ENCODE measurements at places on chromosomes 11 and 22. TPM values are rescaled to one million over a fixed set of nuclear protein-coding genes. Genes with fewer than 3 reads are reported as not detected.

- no peak for DNase-seq
Measured at GRCh38 chr11:17643506-17644405, 75.6 kb upstream of the MYOD1 start.

DNA sequence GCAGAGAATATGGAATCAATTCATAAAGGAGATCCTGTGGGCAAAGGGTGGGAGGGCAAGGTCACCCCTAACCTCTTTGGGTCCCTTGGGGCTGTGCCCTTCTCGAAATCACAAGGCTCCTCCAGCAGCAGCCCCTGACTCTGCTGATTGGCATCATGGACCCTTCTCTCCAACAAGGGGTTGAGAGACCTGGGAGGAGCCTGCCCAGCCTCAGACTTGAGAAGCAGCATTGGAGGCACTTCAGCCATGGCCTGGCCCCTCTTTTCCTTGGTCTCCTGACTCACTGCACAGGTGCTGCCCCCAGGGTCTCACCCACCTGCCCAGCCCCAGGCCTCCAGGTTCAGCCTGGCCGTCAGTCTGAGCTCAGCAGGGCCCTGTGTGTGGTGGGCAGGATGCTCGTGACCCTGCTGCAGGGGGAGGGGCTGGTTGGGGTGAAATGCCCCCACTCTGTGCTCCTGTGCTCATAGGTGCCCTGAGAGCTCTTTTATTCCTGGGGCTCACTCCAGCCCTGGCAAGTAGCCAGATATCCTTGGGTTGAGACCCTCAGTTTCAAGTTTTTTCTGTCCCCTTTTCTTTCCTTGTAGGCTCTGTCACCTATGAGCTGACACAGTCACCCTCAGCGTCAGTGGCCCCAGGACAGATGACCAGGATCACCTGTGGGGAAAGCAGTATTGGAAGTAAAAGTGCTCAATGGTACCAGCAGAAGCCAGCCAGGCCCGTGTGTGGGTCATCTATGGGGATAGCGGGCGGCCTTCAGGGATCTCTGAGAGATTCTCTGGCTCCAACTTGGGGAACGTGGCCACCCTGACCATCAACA lies 110.8 kb downstream of the GGTLC2 start:
- DNase-seq = no peak

The OR4C16 gene
- total RNA-seq = not detected

DNA sequence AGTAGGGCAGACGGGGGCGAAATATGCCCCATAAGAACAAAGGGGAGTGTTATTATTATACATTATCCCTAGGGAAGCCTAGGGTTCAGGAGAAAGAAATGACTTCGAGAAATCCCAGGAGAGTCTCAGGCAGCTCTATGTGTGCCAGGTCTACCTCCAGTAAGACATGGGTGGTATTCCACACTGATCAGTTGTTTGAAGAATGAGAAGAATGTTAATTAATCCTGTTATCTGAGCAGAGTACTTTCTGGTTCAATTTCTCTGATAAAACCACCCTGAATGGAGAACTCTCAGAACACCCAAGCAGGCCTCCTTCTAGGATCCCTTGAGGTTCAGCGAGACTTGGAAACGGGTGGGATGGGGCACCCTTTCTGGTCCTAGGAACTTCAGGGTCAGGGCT lies 46.2 kb downstream of the PRR5L start:
- DNase-seq = no peak

GRCh38 chr11:16596231-16596630 lies 142.2 kb upstream of the C11orf58 start:
- DNase-seq = no peak

The P4HA3 gene
- not detected for total RNA-seq

DNA sequence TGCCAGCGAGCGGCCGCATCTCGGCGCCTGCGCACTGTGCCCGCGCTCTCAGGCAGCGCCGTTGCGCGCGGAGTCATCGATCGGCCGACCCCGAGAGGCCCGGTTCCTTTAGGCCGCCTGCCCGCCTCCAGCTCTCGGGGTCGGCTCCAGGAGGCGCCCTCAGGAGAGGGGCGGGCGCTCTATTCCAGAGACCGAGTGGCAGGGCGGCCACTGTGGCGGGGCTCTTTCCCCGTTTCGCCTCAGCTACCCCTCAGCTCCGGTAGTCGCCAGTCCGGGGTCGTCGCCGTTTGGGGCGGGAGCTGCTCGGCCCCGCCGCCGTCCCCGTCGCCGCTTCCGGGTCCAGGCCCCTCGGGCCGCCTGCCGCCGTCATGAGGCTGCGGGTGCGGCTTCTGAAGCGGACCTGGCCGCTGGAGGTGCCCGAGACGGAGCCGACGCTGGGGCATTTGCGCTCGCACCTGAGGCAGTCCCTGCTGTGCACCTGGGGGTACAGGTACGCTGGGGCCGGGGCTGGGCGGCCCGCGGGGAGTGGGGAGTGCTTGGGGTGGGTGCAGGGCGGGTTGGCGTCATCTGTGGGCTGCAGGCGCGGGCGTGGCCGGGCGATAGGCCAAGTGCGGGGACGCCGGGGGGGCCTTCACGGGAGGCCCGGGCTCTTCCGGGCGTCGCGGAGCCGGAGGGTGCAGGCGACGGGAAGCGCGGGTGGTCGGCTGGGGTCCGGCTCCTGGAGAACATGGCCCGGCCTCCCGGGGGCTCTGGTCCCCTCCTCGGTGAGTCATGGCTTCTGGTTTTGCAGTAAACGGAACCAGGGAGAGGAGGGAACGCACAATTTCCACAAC lies at the start of gene FBXO7:
TSS of gene FBXO7 (plus strand) at position 177 of the 833 bp plus-strand sequence. CDS start at position 369, 192 bp downstream.
- peak; percentile 96 for DNase-seq

DNA sequence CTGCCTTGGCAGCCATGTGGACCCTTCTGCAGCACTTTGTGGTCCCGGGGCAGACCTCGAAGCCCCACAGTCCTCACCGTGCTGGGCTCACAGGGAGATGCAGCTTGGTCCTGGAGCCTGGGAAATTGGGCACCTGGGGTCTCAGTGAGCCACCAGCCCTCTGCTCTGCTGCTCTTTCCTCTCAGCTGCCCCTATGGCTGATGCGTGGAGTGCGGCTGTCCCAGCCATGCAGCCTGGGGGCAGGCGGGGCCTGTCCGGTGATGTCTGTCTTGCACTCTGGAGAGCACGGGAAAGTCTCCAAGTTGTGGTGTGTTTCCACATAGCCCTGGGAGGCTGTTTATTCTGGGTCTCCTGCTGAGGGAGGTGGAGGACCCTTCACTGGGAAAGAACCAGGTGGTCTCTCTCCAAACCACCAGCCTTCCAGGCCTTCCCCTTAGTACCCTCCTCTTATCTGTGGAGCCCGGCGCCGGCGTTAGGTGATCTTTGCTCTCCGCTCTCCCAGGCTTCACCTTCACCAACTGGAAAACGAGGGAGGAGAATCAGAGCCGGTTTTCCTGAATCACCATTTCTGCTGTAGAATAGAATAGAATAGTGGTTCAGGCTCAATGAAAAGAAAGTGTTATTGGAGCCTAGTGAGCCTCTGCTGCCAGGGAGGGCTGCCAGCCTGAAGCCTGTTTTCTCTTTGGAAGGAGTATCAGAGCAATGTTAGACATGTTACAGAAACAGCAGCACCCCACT lies 41.2 kb upstream of the GRAMD4 start:
- peak; percentile 81 for DNase-seq

- no peak for DNase-seq
Measured at GRCh38 chr11:127130321-127130720, 129.8 kb upstream of the KIRREL3 start.

- DNase-seq = no peak
Measured at GRCh38 chr11:73971175-73971719, 11.4 kb downstream of the UCP2 start.

The APOA5 gene
- total RNA-seq = not detected

The OLFML1 gene
- total RNA-seq = 6.5 TPM

DNA sequence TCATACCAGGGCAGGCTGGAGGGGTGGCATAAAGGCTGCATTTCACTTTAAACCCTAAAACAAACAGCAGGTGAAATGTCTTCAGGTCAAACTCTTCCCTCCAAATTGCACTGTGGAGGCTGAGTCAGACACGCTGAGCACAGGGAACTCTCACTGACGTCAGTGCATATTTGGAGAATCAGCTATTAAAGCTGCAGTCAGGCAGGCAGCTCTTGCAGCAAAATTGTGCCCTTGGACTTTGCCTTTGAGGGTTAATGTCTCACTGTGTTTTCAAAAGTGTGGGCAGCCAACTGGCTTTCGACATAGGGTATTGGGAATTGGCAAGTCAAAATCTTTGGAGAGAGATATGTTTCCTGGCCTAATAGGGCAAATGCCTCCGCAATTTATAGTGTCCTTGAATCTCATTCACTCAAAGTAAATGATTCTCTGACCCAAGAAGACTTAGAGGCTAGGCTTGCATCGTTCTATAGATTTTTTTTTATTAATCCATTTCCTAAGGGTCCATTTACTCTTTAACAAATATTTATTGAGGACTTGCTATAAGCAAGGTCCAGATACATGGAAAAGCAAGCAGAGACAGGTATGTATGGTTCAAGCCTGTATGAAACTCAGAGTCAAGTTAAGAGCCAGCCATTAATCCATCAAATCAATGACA lies 27.7 kb upstream of the SMCO4 start:
- DNase-seq = no peak

GRCh38 chr11:30423279-30423648 lies 100.4 kb downstream of the ARL14EP start:
- no peak for DNase-seq

- DNase-seq = no peak
Measured at GRCh38 chr11:128481135-128481534, 106.2 kb downstream of the ETS1 start.

DNA sequence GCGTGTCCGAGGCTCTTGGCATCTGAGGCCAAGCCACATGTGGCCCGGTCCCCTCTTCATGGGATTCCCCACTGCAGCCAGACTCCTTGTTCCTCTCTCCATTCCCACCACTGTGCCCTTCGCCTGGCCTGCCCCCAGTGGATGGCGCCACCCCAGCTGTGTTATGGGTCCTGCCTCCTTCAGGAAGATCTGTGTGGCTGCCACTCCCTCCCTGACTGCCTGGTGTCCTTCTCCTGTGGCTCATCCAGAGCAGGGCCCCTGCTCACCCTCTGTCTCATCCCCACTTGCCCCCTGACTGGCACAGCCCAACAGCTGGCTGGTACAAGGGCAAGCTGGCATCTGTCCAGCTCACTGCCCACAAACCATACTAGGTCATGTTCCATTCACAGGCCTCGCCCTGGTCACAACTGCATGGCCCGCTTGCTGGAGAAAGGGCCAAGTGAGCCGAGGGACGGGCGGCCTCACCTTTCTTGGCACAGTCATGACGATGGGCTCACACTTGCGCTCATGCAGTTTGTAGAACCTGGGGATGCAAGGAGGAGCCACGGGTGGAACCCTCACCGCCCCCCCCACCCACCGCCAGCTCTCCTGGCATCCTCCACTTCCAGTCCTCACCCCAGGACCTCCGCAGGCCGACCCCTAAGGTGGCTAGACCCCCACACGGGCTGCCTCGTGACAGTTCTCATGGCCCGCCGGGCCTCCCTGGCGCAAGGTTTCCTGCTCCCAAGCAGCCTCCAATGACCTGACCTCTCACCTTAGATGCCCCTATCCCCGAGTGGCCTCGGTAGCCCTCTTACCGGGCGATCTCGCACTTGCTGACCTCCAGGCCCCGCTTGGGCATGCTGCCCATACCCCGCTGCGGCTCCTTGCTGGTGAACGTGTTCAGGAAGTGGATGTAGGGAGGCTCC lies 2.1 kb upstream of the PTPRCAP start:
- no peak for DNase-seq

GRCh38 chr11:125925804-125926203 lies 20.0 kb upstream of the VSIG10L2 start:
- no peak for DNase-seq

DNA sequence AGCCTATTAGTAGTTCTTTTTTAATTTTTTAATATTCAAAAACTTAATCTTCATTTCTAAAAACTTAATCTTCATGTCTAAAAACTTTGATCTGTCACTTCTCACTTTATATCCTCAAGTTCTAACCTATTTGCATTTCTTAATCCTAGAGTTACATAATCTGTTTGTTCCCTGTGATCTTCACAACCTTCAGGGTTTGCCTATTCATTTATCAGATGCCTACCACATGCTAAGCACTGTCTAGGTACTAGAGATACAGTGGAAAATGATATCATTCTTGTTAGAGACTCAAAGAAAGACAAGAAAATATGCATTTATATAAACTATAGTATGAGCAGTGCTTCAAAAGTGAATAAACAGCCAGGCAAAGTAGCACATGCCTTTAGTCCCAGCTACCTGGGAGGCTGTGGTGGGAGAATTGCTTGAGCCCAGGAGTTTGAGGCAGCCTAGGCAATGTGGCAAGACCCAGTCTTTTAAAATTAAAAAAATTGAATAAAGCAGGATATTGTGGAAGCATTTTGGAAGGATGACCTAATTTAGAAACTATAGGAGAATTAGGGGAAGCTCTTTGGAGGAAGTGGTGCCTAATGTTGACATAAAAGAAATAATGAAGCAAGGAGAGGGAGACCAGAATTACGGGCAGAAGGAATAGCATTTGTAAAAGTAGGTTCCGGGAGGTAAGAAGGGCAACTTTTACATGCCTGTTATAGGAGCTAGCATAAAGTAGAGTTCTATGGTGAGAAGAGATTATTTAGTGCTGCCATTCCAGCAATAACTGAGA lies 54.4 kb upstream of the GRK2 start:
- no peak for DNase-seq

DNA sequence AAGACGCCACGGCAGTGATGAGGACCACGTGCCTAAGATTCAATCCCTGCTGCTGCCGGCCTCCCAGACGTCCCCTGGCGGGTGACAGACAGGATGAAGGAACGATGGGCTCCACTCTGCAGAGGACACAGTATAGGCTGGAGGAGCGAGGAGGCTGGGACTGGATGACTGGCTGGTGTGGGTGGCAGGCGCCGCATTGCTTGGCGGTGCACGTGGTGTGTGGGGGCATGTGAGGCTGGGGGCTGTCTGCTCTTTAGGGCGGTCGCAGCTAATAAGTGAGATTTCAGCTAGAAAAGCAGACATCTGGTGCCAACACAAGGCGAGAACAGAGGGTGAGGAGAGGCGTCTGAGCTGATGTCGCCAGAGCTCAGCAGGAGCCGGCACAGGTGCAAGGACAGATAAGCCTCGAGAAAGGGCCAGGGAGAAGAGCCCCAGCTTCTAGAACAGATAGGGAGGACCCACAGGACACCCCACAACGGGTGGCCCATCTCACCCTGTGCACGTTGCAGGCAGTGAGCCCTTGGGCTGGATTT lies 33.2 kb downstream of the TSPAN4 start:
- DNase-seq = no peak

The MS4A7 gene
- 11.9 TPM for total RNA-seq

The TMEM86A gene
- total RNA-seq = 4.3 TPM

DNA sequence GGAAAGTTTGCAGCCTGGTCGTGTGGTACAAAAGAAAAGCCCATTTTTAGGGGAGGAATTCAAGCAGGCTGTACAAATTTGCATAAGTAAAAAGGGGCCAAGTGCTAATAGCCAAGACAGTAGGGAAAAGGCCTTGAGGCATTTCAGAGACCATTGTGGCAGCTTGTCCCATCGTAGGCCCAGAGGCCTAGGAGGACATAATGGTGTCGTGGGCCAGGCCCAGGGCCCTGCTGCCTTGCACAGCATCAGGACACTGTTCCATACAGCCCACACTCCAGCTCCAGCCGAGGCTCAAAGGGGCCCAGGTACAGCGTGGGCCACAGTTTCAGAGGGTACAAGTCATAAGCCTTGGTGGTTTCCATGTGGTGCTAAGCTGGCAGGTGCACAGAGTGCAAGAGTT lies 106.9 kb downstream of the GRIK4 start:
- no peak for DNase-seq
